ENCODE measurements at places on chromosomes 1 and 21. TPM values are rescaled to one million over a fixed set of nuclear protein-coding genes. Genes with fewer than 3 reads are reported as not detected.

The PLA2G5 gene
- polyA plus RNA-seq: not detected

The HAX1 gene
- polyA plus RNA-seq: 83.4 TPM

The AMPD1 gene
- not detected for polyA plus RNA-seq

The OR2G6 gene
- polyA plus RNA-seq: not detected

The NBPF26 gene
- polyA plus RNA-seq: 13.9 TPM

The SFPQ gene
- 807 TPM for polyA plus RNA-seq

The ANGPTL7 gene
- polyA plus RNA-seq: 0.11 TPM

The C1orf94 gene
- not detected for polyA plus RNA-seq

The NPR1 gene
- polyA plus RNA-seq: 61.2 TPM

The STPG1 gene
- polyA plus RNA-seq: 11.8 TPM

The IL10 gene
- 0.65 TPM for polyA plus RNA-seq

The HLX gene
- 10.7 TPM for polyA plus RNA-seq

The PPM1J gene
- polyA plus RNA-seq: 1.4 TPM

The ELAPOR1 gene
- polyA plus RNA-seq: 1.5 TPM

The ZNF697 gene
- polyA plus RNA-seq: 19.8 TPM

The CELA2B gene
- 0.32 TPM for polyA plus RNA-seq

DNA sequence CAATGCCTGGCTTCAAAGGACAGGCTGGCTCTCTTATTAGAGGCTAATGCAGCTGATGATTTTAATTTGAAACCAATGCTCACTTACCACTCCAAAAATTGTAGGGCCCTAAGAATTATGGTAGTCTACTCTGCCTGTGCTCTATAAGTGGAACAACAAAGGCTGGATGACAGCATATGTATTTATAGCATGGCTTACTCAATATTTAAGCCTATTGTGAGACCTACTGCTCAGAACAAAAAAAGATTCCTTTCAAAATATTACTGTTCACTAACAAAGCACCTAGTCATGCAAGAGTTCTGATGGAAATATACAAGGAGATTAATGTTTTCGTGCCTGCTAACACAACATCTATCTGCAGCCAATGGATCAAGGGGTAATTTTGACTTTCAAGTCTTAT, 73.8 kb upstream of the DUSP10 start:
- no peak for DNase-seq

GRCh38 chr1:16181887-16182719, 26.2 kb upstream of the EPHA2 start:
- DNase-seq: no peak

DNA sequence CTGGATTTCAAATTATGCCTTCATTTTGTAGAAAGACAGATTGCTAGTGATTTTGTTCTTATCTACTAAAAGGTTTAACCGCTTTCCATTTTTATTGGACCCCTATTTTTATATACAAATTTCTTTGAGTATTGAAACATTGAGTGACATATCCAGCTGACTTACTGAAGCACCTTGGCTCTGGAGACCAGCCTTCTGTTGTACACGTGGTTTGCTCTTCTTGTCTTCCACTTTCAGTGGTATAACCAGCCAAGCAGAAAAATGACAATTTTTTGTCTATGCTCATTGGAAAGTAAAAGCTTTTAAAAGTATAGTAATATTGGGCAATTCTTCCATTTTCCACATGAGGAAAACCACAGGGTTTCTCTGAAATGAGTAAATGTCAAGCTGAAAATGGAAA, 4.4 kb downstream of the F13B start:
- no peak for DNase-seq

GRCh38 chr1:62234688-62235087, 40.0 kb downstream of the L1TD1 start:
- no peak for DNase-seq

- DNase-seq: no peak
Observed at GRCh38 chr1:198606020-198606438, 32.8 kb upstream of the PTPRC start.

GRCh38 chr1:185045814-185046492, 595 bp downstream of the RNF2 start:
- DNase-seq: peak; percentile 37

DNA sequence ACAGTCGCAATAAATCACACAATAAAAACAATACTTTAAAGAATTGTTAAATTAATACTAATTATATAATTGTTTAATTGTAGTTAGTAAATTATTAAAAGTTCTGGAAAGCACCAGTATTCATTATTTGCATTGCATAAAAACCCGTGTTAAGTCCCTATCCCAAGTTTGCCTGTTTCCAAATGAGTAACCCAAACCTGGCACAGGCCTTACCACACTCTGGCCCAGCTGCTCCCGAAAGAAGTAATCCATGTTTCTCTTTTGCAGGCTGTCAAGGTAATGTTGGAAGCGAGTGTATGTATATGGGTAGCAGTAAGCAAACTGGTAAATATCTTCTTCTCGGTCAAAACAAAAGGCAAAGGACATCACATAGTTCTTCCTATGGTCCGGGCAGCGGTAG, 268.7 kb upstream of the BEND5 start:
- no peak for DNase-seq

DNA sequence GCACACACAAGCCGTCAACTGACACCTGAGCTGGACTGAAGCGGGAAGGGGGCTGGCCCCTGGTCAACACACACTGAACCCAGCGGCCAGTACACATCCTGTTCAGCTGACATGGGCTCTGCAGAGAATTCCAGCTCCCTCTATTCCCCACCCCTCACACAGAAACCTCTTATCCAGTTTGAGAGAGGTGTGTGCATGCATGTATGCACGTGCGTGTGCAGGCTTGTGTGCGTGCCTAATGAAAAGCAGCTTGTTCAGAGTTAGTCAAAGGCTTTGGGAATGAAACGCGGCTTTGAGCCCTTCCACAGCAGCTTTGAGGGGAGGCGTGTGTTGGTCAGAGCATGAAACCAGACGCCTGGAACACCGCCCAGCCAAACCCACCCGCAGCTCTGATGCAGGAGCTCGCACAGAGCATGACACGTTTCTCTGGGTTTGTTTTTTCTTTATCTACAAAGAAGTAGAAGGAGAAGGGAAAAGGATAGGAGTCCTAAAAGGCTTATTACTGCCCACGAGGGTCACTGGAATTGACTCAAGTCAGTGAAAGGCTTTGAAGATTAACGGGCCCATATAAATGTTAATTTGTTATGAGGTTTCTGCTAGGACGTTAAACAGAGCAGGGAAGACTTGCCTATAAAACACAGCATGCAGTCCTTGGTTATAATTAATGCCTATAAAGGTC, 184.2 kb downstream of the ETS2 start:
- no peak for DNase-seq

GRCh38 chr21:45175326-45176095, 101.1 kb downstream of the ADARB1 start:
- no peak for DNase-seq

GRCh38 chr1:211339631-211340041, 13.0 kb downstream of the TRAF5 start:
- DNase-seq: no peak

DNA sequence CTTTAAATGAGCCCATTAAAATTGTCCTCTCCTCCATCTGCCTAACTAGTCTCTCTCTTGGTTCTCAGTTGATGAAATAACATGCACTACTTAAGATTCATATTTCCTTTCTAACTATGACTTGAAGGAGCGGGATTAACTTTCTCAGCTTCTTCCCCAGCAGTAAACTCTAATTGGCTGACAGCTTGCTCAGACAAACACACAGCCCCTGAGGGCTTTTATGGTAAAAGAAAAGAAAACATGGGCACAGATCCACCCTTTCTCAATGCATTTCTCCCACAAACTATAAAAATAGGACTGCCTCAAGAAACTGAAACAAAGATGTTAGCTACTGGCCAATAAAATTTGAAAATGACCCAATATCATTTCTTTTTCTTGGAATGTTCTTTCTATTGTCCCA, 703.1 kb downstream of the ADGRL2 start:
- no peak for DNase-seq

- no peak for DNase-seq
Observed at GRCh38 chr1:226481133-226481532, 67.4 kb upstream of the STUM start.

DNA sequence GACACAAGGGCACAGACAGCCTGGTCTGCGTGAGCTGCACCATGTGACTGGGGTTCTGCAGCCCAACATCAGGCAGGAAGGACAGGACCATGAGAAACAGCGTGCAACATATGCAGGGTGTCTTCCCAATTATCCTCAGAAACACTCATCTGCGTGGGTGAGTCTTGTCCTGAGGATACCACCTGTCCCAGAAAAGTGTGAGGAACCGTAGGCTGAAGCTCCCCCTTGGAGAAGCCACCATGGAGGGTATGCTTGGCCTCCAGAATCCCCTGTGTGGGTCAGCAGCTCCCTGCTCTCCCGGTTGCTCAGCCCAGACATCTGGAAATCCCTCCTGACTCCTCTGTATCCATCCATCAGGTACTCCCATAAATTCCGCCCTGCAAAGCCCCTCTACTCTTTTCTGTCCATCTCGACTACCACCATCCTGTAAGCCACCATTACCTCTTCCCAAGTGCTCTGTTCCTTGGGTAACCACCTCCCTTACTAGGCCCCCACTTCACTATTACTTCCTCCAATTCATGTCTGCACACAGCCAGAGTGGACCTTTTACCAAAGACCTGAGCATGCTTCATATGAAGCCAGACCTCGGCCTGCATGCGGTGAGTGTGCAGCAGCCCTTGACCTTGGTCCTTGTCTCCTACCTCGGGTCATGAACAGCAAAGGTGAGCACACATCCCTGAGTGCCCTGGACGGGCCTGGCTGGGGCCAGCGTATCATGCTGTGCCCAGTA, 33.0 kb downstream of the ETS2 start:
- DNase-seq: no peak

DNA sequence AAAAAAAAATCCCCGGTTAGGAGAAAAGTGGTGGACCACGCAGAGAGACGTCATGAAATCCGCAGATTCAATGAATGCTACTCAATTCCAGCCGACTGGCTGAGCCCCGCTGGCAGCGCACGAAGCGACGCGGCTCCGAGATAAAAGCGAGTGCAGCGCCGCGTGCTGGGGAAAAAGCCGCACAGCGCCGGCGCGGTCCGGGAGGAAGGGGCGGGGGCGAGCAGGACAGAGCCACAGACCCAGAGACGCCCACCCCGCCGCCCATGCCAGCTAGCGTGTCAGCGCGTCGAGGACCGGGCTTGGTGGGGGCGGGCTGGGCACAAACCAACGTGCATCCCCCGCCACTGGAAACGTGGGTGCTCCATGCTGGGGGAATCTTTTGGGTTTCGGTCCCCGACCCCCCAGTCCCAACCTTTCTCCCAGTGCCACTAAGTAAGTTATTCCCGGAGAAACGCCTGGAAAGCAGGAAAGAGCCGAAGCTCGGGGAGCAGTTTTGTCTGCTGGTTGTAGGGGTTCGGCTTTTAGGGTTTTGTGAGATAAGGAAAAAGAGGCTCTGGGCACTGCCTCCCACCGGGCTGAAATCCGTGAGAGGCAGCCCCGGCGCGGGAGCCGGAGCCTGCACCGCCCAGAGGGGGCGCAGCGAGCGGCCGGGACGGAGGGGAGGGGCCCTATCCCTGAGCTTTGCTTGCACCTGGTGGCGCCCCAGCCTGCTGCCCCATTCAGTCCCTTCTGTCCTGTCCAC, at the start of gene KCNJ6:
Gene KCNJ6 (minus strand): TSS at position 148 of the 742 bp plus-strand sequence. CDS start 75,775 bp downstream, outside the sequence.
- DNase-seq: peak; percentile 63

- DNase-seq: no peak
Observed at GRCh38 chr21:44853601-44854390, 19.7 kb downstream of the PTTG1IP start.

- no peak for DNase-seq
Observed at GRCh38 chr1:186958520-186958919, 129.8 kb downstream of the PLA2G4A start.

DNA sequence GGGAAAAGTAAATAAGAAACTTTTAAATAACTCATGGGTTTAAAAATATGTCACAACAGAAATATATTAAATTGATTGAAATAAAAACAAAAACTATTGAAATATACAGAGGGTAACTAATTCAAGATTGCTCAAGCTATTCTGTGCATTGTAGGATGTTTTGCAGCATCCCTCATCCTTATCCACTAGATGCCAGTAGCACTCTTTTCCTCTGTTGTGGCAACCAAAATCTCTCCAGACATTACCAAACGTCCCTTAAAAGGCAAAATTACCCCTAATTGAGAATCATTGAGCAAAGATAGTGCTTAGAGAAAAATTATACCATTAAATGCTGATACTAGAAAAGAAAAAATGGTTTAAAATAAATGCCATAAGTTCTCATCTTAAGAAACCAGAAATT, 682.6 kb downstream of the RWDD3 start:
- no peak for DNase-seq

- no peak for DNase-seq
Observed at GRCh38 chr1:113999799-114000198, 20.5 kb downstream of the OLFML3 start.

- no peak for DNase-seq
Observed at GRCh38 chr1:119260506-119260905, 108.1 kb upstream of the HAO2 start.

DNA sequence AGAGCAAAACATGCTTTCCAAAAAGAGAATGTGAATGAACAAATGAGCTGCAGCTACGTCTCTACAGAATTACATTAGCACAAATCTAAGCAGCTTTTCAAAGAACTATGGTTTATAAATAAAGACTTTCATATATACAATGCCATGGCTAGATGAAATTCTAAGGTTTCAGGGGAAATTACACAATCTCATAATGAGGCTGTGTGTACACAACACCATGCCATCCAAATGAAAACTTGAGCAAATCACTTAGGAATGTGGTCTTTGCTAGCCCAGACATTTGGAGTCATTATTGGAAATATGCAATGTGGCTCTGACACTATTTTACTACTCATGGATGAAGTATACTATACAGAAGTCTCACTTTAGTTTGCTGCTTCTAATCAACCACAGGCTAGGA, 37.5 kb downstream of the SPAG17 start:
- DNase-seq: no peak

GRCh38 chr1:153190373-153190772, 12.9 kb upstream of the LELP1 start:
- no peak for DNase-seq

GRCh38 chr1:155241069-155241679, 14.1 kb downstream of the ENTREP3 start:
- DNase-seq: no peak

DNA sequence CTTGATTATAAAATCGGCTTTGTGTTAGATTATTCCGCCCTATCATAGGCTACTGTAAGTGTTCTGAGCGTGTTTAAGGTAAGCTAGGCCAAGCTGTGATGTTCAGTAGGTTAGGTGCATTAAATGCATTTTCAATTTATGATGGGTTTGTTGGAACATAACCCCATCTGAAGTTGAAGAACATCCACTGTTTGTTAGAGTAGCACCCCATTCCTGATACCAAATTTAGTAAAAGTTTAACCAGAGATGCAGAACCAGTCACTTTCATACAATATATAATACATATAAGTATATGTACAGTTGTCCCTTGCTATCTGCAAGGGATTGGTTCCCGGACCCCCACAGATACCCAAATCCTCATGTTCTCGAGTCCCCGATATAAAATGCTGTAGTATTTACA, 16.1 kb downstream of the UBASH3A start:
- no peak for DNase-seq

DNA sequence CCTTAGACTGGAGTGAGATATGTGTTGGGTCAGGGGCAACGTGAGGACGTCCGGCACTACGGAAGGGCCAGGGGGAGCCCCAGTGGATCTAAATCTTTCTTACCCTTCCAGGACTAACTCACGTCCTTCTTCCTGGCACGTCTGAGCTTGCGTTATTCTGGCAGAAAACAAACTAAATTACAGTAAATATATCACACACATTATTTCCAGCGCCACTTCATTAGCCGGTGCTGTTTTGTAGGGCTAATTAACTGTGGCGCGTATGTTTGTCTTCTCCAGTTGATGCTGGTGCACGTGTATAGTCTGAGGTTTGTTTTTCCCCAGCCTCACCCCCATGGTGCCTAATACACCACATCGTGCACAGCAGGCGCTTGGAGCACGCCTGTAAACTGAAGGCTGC, 59.2 kb downstream of the TLR5 start:
- DNase-seq: no peak

Data from renal cortex interstitium (tissue), 15 donors.